Activated CD4-positive, alpha-beta T cell treated with anti-CD3 and anti-CD28 coated beads for 4 hours (primary cell): ENCODE measurements at places on chromosomes 2 and 18.

DNA sequence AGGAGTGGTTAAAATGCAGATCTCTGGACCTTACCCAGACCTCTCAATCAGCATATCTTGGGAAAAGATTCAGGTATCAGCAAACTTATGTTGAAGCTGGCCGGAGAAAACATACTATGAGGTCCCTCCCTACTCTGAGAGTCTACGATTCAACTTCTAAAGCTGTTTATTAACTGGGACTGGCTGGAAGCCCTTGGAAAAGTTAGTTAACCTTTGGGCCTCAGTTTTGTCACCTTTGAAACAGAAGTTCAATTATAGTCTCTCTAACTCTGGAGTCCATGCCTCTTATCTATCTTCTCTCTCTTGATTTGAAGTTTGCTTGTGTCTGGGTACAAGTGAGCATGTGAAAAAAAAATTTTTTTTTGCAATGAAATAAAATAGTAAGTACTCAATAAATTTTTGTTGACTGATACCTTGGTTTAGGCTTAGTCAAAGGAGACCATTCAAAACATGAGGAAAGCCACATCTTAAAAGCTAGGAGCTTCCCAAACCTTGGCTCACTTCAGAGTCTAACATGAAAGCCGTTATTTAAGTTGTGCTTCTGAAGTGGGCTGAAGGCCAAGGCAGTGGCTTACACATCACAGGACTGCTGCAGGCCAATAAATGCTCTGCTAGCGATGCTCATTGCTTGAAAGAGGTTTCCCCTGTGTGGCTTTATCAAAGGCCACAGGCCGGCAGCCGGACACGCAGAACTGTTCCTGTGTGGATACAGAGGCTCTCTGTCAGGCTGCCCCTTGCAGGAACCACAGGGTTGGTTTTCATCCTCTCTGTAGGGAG, 110.6 kb upstream of the FAM136A start:
- DNase-seq: no peak

DNA sequence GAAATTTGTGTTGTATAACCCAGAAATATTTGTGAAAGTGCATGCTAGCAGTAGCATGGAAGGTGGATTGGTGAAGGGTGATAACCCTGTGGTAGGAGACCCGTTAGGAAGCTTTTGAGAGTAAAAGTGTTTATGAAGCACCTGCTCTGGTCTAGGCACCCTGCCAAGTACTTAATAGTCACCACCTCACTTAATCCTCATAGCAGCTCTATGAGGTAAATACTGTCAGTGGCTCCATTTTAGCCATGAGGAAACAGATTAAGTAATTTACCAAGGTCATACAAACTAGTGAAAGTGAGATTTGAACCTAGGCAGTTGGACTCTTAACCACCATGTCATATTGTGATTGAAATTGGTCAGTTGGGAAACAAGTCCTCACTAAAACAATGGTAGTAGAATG, 66.8 kb downstream of the TET3 start:
- DNase-seq: no peak

DNA sequence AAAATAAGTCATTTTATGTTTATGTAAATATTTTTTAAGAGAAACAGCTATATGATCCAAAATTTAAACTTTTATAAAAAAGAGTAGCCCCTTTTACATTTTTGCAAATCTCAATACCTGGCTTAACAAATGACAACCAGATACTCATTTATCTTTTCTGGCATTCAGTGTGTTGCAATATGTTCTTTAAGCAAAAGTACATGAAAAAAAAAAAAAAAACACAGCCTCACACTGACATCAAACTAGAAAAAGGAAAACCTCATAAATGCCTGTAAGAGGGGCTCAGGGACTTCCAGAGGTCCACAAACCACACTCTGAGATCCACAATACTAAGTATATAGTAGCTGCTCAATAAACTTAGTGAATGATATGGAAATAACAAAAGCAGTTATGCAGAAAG, 21.9 kb downstream of the PPP4R3B start:
- no peak for DNase-seq

GRCh38 chr18:71398531-71398930, 1109.7 kb downstream of the SOCS6 start:
- DNase-seq: no peak

GRCh38 chr18:22499421-22499820, 81.7 kb upstream of the CTAGE1 start:
- DNase-seq: no peak

- DNase-seq: no peak
These were observed 169.8 kb upstream of the SPATS2L start for GRCh38 chr2:200136655-200137054.

GRCh38 chr2:96873651-96874096, 3.8 kb upstream of the SEMA4C start:
- no peak for DNase-seq

- no peak for DNase-seq
These were observed 547.5 kb upstream of the TNP1 start for GRCh38 chr2:217407362-217407761.

- no peak for DNase-seq
These were observed 34.3 kb upstream of the CNGA3 start for GRCh38 chr2:98311771-98312545.

DNA sequence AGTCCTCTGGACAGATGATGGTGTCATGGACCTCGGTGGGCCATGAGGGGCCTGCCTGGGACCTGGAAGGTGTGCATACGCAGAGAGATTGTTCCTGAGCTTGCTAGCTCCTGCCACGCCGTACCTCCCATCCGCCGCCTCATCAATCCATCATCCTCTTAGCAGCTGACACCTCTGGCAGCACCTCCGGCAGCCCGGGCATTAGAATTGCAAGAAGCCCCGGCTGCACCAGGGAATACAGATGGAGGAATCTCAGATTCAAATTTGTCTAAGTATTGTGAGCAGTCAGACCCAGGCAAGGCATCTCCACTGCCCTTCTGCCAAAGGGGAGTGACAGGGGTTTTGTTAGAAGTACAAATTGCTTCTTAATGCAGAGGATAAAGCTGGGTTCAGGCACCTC, 4.5 kb downstream of the C1QL2 start:
- no peak for DNase-seq

DNA sequence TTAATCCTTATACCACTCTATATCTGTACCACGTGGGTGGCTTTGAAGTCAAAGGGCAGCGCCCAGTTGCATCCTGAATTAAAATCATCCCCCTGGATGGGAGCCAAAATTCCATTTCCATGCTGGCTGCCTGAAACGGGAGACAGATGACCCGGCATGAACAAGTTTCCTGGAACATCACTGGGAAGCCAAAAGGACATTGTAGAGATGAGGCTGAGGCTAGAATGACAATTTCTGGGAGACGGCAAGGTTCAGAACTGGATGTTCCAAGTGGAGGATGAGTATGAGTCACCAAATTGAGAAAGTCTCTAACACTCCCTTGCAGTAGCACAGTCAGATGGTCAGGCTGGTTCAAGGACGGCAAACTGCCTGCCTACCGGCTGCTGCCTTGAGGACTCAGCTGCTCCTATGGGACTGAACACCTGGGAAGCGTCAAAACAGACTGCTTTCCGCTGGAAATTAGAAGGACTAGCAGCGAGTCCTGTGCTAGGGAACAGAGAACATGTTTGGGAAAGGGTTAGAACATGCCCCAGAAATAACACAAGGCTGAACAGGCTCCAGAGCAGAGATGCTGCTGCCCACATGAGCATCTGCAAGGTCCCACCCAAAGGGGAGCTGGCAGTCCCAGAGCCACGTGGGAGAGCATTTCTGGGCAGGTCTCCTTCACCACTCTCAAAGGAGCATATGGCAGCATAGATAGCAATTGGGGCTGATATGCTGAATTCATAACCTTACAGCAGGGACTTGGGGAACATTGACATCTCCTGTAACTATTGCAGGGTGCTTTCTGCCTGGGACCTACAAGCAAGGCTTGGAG, 32.0 kb downstream of the YPEL5 start:
- no peak for DNase-seq

DNA sequence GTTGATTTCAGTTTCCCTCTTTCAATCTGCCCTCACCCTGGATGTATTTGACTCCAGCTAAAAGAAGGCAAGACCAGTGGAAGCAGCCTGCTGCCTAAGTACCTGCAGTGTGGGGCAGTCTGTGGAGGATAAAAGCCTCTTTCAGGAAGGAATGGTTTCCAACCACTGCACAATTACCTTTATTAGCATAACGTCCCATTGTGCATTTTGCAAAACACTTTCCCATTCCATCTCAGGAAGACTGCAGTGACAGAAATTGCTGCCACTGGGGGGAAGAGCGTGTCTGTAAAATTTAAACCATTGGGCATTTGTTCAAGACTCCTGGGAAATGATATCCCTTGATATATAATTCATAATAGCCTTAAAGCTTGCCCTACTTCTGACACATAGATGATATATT, 26.2 kb downstream of the CYRIA start:
- DNase-seq: no peak

- DNase-seq: no peak
These were observed 617.3 kb upstream of the ID2 start for GRCh38 chr2:8064603-8065002.

GRCh38 chr18:68796936-68797690, 767 bp upstream of the CCDC102B start:
- no peak for DNase-seq

DNA sequence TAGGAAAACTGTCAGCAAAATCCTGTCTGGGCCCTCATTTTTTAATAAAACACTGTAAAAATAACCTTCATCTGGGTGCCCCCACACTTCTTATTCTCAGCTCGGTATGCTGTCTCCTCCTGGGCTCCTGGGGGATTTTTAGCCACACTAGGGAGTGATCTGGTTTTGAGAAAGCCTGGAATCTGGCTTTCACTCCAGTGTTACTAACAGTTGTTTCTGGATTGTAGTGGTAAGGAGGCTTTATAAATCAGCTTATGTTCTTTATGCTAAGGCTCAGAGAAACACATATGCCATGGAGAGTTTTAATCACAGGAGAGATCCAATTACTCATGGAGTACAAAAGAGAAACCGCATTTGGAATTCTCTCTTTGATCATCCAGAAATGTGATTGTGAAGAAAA, 744.3 kb upstream of the SOX11 start:
- DNase-seq: no peak

DNA sequence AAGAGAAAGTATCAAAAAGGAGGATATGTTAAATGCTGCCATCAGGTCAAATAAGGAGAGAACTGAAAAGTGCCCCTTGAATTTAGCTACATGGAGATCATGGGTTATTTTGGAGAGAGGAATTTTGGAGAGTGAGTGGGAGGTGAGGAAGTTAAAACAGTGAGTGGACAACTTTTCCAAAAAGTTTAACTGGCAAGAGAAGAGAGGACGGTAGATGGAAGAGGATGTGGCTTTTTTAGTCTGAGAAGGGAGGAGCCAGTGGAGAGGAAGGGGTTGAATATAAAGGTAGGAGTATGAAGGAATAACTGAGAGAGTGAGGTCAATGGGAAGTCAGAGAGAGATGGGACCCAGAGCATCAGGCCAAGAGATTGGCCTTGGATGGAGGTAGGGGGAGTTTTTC, 62.5 kb upstream of the NFE2L2 start:
- no peak for DNase-seq
